Activated naive CD8-positive, alpha-beta T cell treated with anti-CD3 and anti-CD28 coated beads for 36 hours (primary cell): ENCODE measurements at places on chromosomes 3 and 15. TPM values are rescaled to one million over a fixed set of nuclear protein-coding genes. Genes with fewer than 3 reads are reported as not detected.

- H3K4me3 ChIP-seq = no peak overlapping the region
- H3K27me3 ChIP-seq = no peaks in the 10 kb centered on the region
- no peaks in the 10 kb centered on the region for H3K4me1 ChIP-seq
- no peaks in the 10 kb centered on the region for H3K36me3 ChIP-seq
- no peak overlapping the region for H3K27ac ChIP-seq
- DNase-seq = no peak
Measured at GRCh38 chr3:125436921-125437320, 61.8 kb upstream of the ZNF148 start.

DNA sequence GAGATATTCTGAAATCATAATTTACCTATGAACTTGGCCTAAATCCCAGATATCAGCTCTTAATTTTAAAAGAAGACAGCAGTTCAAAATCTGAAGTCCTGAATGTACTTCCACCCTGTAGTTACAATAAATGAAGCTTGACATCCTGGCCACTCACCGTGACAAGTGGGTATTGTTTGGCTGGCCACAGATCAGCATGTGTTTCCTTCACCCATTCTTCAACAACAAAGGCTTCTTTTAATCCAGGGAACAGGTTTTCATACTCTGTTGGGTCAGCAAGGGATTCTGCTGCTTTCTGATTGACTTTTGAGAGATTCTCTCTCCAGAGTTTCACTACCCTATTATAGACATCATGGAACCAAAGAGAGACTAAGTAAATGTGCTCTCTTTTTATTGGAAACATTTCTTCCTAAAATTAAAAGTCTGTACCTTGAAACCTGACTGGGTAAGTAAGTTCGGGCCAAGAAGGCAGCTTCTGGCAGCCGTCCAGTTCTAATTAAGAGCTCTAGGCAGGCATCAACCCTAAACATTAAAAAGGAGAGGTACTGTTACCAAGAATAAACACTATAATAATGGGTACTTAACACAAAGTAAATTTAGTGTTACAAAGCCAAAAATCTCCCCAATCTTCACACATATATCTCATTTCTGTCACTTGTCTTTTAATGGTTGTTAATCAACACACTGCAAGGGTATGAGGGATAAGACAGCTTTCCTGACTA, 15.2 kb downstream of the MRPS22 start:
- H3K4me3 ChIP-seq = no peak overlapping the region
- H3K36me3 ChIP-seq = peaks cover 40% of the 10 kb centered on the region
- H3K4me1 ChIP-seq = peaks cover 45% of the 10 kb centered on the region
- no peaks in the 10 kb centered on the region for H3K27me3 ChIP-seq

Gene DYNC1LI1
- total RNA-seq = 36.1 TPM

Gene CISH
- 193 TPM for total RNA-seq

- no peak overlapping the region for H3K27ac ChIP-seq
- DNase-seq = no peak
- H3K4me1 ChIP-seq = no peaks in the 10 kb centered on the region
- no peak overlapping the region for H3K4me3 ChIP-seq
- peaks cover 8% of the 10 kb centered on the region for H3K27me3 ChIP-seq
Measured at GRCh38 chr15:21260966-21261395, 179.3 kb downstream of the POTEB3 start.

- H3K4me1 ChIP-seq = peaks cover 5% of the 10 kb centered on the region
- peaks cover 37% of the 10 kb centered on the region for H3K36me3 ChIP-seq
- H3K4me3 ChIP-seq = no peak overlapping the region
- DNase-seq = no peak
Measured at GRCh38 chr3:119884161-119884557, 102.3 kb downstream of the NR1I2 start.

DNA sequence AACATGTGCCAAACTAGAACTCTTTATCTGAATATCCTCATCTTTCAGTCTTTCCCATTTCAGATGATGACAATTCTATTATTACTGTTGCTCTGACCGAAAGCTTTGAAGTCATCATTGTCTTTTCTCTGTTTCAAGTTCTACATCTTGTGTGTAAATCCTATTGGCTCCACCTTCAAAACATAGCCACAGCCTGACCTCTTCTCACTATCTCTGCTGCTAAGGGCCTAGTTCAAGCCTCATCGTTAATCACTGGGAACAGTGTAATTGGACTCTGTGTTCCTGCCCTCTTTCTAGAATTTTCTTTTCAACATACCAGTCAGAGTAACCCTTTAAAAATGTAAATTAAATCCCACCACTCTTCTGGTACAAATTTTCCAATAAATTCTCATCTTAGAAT, 105.1 kb downstream of the OXSM start:
- H3K4me3 ChIP-seq = no peak overlapping the region
- no peaks in the 10 kb centered on the region for H3K27me3 ChIP-seq
- no peak for DNase-seq
- no peaks in the 10 kb centered on the region for H3K36me3 ChIP-seq
- no peak overlapping the region for H3K27ac ChIP-seq
- H3K4me1 ChIP-seq = no peaks in the 10 kb centered on the region

Gene CPNE9
- not detected for total RNA-seq

- H3K36me3 ChIP-seq = peaks cover 12% of the 10 kb centered on the region
- H3K27me3 ChIP-seq = no peaks in the 10 kb centered on the region
- peak overlapping the region; percentile 100 for H3K27ac ChIP-seq
- peak overlapping the region; percentile 97 for H3K4me3 ChIP-seq
- H3K4me1 ChIP-seq = peaks cover 36% of the 10 kb centered on the region
- DNase-seq = no peak
Measured at GRCh38 chr3:52288674-52289073, 1.0 kb downstream of the GLYCTK start.

DNA sequence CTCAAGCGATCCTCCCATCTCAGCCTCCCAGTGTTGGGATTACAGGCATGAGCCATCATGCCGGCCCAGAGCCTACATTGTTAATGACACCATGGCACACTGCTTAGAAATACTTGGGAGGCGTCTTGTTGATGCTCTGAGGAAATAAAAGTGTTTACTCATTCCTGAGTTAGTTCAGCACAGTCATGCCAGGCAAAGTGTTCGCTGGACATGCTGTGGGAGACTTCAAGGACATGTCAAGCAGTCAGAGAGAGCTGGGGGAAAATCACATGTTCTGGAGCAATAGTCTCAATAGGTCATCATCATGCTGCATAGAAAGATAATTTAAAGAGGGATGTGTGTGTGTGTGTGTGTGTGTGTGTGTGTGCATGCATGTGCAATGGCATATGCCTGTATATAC, 37.5 kb downstream of the TTC23 start:
- H3K36me3 ChIP-seq = no peaks in the 10 kb centered on the region
- H3K4me1 ChIP-seq = no peaks in the 10 kb centered on the region
- H3K4me3 ChIP-seq = no peak overlapping the region
- DNase-seq = no peak
- H3K27me3 ChIP-seq = peaks cover 4% of the 10 kb centered on the region

DNA sequence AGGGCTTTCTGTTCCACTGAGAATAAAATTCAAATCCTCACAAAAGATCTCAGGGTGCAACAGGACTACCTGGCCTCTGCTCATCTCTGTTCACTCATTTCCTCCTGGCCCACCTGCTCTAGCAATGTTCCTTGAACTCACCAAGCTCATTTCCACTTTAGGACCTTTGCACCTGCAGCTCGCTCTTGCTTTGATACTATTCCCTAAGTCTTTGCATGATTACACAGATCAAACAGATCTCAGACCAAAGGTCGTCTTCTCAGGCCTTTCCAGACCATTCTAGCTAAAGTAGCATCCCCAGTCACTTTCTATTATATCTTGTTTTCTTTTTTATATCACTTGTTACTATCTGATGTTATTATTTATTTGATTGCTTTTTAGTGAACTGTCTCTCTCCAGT, 54.7 kb downstream of the B3GNT5 start:
- peaks cover 5% of the 10 kb centered on the region for H3K36me3 ChIP-seq
- no peak overlapping the region for H3K4me3 ChIP-seq
- no peak for DNase-seq
- no peaks in the 10 kb centered on the region for H3K27me3 ChIP-seq
- no peak overlapping the region for H3K27ac ChIP-seq

- H3K36me3 ChIP-seq = no peaks in the 10 kb centered on the region
- H3K27me3 ChIP-seq = no peaks in the 10 kb centered on the region
- peaks cover 9% of the 10 kb centered on the region for H3K4me1 ChIP-seq
- H3K4me3 ChIP-seq = no peak overlapping the region
- no peak overlapping the region for H3K27ac ChIP-seq
- DNase-seq = no peak
Measured at GRCh38 chr15:90336705-90337141, 15.4 kb upstream of the ZNF774 start.

Gene COLQ
- total RNA-seq = 0.74 TPM

Gene BFSP2
- not detected for total RNA-seq

DNA sequence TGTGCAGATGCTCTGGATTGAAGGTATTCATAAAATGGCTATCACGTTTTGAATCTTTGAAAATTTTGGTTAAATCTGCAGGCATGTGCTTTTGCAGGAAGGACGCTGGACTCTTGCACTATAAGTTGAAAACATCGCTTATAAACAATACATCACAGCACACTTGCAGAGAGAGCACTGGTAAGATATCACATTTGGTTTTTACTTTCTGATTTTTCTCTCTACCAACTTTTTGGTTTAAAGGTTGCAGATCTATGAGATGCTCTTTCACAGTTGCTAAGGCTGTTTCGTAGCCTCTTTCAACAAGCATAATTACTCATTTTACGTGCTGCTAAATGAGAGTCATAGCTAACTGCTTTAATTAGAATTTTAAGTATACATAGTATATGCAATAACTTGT, 724.4 kb upstream of the ARRDC4 start:
- no peak for DNase-seq
- no peaks in the 10 kb centered on the region for H3K36me3 ChIP-seq
- peaks cover 19% of the 10 kb centered on the region for H3K27me3 ChIP-seq
- no peak overlapping the region for H3K27ac ChIP-seq
- no peak overlapping the region for H3K4me3 ChIP-seq

GRCh38 chr3:6255229-6255628, 605.7 kb upstream of the GRM7 start:
- H3K27ac ChIP-seq = no peak overlapping the region
- DNase-seq = no peak
- H3K27me3 ChIP-seq = no peaks in the 10 kb centered on the region
- no peak overlapping the region for H3K4me3 ChIP-seq
- H3K4me1 ChIP-seq = no peaks in the 10 kb centered on the region

- no peaks in the 10 kb centered on the region for H3K36me3 ChIP-seq
- H3K27me3 ChIP-seq = peaks cover 18% of the 10 kb centered on the region
- no peaks in the 10 kb centered on the region for H3K4me1 ChIP-seq
- no peak overlapping the region for H3K4me3 ChIP-seq
- DNase-seq = no peak
Measured at GRCh38 chr3:14295037-14295436, 107.4 kb upstream of the SLC6A6 start.

DNA sequence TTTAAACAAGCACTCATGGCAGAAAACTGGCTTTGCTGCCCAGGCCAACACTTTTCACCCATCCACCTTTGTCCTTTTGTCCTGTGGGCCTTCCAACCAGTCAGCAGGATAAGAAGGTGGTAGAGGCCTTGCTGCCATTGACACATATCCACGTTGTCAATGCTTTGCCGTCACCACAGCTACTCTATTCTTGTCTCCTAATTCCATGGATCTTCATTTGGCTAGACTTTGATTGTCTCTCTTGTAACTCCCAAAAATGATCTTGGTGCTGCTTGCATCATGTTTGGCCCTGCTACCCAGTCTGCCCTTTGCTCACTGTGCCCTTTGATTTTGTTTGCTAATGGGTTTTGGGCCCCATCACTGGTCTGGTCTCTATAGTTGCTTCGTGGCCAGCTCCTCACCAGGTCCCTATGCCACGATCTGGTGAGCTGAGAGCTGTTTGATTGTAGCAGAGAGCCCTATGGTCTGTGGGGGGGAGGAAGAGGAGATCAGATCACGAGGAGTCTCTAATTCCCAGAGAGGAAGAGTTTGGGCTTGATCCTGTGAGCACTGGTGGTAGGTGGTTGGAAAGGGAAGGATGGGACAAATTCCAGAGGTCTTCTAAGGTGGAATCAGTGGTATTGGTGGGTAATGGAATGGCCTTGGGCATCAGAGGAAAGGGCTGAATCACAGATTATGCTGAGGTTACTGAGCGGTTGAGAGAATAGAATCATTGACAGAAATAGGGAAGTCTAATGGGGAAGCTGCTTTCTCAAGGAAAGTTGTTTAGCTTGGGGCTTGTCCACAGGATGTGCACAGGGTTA, 40.3 kb downstream of the ABHD2 start:
- peaks cover 7% of the 10 kb centered on the region for H3K36me3 ChIP-seq
- H3K4me1 ChIP-seq = peaks cover 9% of the 10 kb centered on the region
- no peak for DNase-seq
- H3K4me3 ChIP-seq = no peak overlapping the region

DNA sequence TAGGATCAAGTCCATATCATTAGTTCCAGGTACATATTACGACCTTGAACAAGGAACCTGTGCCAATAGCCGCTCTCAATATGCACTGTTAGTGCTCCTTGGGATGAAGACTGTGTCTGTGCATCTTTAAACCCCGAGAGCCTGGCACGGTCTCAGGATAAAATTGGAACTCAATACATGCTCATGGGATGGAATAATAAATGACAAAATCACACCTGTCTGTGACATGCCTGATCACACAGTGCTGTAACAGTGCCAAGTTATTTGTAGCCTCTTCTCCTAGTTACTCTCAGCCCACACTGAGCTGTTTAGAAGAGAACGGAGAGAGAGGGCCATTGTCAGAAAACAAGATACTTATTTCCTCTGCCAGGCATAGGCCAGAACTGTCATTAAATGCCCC, 82.2 kb downstream of the SSR3 start:
- H3K4me3 ChIP-seq = no peak overlapping the region
- DNase-seq = no peak
- peaks cover 4% of the 10 kb centered on the region for H3K27me3 ChIP-seq
- H3K27ac ChIP-seq = no peak overlapping the region
- peaks cover 2% of the 10 kb centered on the region for H3K4me1 ChIP-seq
- H3K36me3 ChIP-seq = no peaks in the 10 kb centered on the region

GRCh38 chr3:62132027-62132602, 241.2 kb downstream of the FEZF2 start:
- no peaks in the 10 kb centered on the region for H3K4me1 ChIP-seq
- H3K36me3 ChIP-seq = no peaks in the 10 kb centered on the region
- H3K27me3 ChIP-seq = peaks cover 7% of the 10 kb centered on the region
- H3K4me3 ChIP-seq = no peak overlapping the region
- no peak for DNase-seq

GRCh38 chr3:76065964-76066363, 280.6 kb upstream of the ZNF717 start:
- no peak for DNase-seq
- no peaks in the 10 kb centered on the region for H3K36me3 ChIP-seq
- no peak overlapping the region for H3K27ac ChIP-seq
- no peaks in the 10 kb centered on the region for H3K27me3 ChIP-seq
- H3K4me1 ChIP-seq = no peaks in the 10 kb centered on the region
- H3K4me3 ChIP-seq = no peak overlapping the region

GRCh38 chr3:108103040-108103751, 12.4 kb upstream of the CD47 start:
- DNase-seq = no peak
- no peaks in the 10 kb centered on the region for H3K27me3 ChIP-seq
- H3K27ac ChIP-seq = no peak overlapping the region
- H3K36me3 ChIP-seq = no peaks in the 10 kb centered on the region
- peaks cover 41% of the 10 kb centered on the region for H3K4me1 ChIP-seq
- H3K4me3 ChIP-seq = no peak overlapping the region
